Activated CD8-positive, alpha-beta memory T cell treated with anti-CD3 and anti-CD28 coated beads for 48 hours (primary cell): ENCODE measurements at places on chromosomes 11 and 22.

GRCh38 chr22:50734343-50734771, 3.6 kb upstream of the ACR start:
- DNase-seq = no peak

GRCh38 chr11:3837793-3838192, 3.0 kb downstream of the RHOG start:
- DNase-seq = no peak

- DNase-seq = no peak
Measured at GRCh38 chr11:120633616-120634393, 122.3 kb downstream of the GRIK4 start.

GRCh38 chr11:28743061-28743550, 634.9 kb downstream of the METTL15 start:
- no peak for DNase-seq
